ENCODE measurements at places on chromosomes 7 and 10.

GRCh38 chr7:72445075-72445474 is 32.9 kb upstream of the CALN1 start:
- no peak for DNase-seq

DNA sequence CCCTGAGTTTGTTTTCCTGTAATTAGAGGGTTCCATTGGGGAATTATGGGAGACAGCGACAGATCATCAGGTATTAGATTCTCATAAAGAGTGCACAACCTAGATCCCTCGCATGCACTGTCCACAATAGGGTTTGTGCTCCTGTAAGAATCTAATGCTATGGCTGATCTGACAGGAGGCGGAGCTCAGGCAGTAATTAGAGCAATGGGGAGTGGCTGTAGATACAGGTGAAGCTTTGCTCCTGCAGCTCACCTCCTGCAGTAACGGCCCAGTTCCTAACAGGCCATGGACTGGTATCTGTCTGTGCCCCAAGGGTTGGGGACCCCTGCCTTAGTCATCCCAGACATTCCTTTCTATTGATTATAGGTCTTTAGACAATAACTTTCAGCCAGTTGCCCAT is 894 bp upstream of the ZSCAN21 start:
- DNase-seq, result no peak

DNA sequence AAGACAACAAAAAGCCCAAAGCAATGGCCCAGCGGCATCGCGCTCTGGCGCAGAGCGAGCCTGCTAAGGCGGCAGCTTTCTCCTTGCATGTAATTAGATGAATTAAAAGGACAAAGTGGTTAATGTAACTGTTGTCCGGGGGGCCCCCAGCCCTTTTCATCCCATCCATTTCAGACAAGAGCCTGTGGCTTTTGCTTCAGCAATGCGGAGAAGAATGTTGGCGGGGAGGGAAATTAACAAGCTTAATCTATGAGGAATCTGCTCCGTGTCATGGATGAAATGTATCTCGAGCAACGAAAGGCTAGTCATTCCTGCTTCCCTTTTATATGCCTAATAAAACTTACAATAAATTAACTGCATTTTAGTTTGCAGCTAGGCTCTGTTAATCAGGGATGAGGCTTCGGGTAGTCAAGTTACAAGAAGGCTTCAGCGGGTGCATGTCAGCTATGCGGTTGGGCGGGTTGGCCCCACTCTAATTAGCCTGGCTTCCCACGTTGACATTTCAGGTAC is 203.3 kb downstream of the BUB3 start:
- peak; percentile 82 for DNase-seq

GRCh38 chr7:139725077-139725476 is 52.7 kb downstream of the HIPK2 start:
- no peak for DNase-seq

DNA sequence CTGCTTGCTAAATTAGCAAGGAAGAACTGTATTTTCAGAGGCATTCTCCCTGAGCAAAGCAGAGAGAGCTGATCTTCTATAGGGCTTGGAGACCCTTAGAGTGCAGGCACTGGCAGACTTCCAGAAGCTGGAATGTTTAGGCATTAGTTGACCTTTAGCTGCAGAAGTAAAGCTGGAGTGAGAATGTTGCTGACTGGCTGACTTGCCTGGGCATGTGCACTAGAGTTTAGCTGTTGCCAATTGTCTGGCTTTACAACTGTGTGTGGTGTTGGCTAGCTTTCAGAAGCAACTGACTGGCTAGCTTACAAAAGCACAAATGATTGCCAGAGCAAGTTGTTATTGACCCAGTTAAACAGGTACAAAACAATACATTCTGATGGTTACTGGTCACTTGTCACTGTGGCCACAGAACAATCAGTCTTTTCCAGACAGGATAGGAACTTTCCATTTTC is 25.1 kb downstream of the FAM13C start:
- no peak for DNase-seq

DNA sequence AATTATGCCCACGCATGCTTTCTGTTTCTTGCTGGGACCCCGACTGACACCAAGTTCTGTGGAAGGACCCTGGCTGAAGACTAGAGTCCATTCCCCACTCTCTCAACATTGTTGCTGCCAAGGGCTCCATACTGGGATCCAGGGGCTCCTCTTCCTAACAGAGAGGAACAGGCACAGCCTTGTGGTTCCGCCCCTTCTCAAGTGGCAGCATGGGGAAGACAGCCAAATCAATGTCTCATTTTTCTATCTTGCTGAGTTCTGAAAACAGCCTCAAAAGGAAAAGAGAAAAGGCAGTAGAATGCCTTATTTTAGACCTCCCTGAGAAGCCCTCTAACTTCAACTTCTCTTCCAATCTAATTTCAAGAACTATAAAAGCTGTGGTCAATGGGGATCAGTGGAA is 23.7 kb upstream of the LAMB1 start:
- no peak for DNase-seq

GRCh38 chr10:22712956-22713852 is 1.2 kb downstream of the PIP4K2A start:
- DNase-seq, result peak; percentile 14

DNA sequence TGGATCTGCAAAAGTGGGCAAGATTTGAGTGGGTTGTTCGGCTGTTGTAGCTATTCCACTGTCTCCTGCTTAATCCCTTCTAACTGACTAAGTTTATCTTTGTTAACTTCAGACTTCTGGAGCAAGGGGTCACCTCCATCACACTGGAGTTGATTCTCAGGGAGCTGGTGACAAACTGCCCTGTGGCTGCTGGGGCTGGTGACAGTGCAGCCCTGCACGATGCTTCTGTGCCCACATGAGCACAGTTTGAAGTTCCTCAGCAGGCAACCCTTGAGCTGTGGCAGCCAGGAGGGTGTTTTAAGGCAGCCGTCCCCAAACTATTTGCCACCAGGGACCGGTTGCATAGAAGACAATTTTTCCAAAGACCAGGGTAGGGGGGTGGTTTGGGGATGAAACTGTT is 40.5 kb downstream of the ADRB1 start:
- DNase-seq, result no peak
